ENCODE measurements at places on chromosomes 16 and 17.

DNA sequence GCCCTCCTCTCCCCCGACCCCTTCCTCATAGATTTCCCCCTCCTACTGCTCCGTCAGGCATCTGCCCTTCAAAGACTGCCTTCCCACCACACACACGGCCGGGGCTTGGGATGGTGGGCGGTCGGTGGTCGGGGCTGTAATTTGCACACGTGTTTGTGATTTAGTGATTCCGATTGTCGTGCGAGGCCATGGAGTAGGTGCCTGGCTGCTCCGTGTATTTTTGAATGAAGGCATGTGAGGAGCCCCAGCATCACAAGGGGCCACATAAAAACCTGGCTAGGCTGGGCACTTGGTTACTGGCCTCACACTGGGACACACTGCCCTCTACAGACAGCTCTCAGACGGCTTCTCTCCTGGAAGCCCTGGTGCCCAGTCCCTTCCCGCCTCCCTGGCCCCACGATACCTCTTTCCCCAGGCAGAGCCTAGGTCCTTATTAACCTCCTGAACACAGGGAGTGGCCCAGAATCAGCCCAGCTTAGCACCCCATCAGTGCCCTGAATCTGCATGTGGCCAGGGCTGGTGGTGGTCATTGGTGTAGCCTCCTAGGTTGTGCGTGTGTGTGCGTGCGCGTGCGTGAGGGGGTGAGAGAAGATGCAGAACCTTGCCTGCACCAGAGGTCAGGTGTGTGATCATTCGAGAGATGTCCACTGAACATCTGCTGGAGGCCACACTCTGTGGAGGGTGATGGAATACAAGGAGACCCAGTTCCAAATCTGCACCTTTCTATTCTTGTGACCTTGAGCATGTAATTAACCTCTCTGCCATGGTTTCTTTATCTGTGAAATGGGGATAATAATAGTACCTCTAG is 1.3 kb upstream of the SOCS1 start:
- peak; percentile 83 for DNase-seq

DNA sequence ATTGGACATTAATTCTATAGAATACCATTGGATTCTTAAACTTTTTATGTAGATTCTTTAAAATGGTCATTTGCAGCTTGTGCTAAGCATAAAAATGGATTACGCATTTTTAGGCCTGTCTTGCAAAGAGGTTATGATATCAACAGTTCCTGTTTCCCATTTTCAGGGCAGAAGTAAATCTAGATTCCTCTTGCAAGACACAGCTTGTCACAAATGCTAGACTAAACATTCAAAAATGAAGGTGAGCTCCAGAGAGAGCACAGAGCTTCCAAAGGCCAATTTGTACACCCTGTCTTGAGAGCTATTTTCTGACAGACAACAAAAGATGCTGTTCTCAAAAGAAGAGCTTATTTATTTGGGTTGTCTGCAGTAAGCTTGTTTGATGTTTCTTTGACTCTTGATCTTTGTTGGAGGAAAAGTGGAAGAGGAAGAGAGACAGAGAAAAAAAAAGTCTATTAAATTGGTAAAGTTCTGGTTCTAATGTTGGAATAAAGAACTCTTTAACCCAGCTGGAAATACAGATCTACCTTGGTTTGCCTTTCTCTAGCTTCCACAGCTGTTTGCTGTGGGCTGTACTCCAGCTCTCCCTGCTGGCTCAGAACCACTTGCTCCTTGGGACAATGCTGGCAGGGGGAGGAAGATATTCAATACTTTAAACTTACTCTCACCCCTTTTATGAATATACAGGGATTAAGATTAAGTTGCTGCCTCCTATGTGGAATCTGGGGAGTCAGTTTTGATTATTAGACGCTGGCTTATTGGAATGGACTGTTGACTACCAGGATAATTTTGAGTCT is 651.8 kb downstream of the CDH11 start:
- no peak for DNase-seq

- no peak for DNase-seq
These were observed 63.9 kb downstream of the RTN4RL1 start for GRCh38 chr17:1961189-1961588.

GRCh38 chr17:29146369-29146972 is 33.7 kb downstream of the MYO18A start:
- DNase-seq, result no peak

- no peak for DNase-seq
These were observed 19.9 kb downstream of the GJD3 start for GRCh38 chr17:40344421-40345160.

- DNase-seq, result no peak
These were observed 31.8 kb downstream of the PRMT7 start for GRCh38 chr16:68342620-68343019.

DNA sequence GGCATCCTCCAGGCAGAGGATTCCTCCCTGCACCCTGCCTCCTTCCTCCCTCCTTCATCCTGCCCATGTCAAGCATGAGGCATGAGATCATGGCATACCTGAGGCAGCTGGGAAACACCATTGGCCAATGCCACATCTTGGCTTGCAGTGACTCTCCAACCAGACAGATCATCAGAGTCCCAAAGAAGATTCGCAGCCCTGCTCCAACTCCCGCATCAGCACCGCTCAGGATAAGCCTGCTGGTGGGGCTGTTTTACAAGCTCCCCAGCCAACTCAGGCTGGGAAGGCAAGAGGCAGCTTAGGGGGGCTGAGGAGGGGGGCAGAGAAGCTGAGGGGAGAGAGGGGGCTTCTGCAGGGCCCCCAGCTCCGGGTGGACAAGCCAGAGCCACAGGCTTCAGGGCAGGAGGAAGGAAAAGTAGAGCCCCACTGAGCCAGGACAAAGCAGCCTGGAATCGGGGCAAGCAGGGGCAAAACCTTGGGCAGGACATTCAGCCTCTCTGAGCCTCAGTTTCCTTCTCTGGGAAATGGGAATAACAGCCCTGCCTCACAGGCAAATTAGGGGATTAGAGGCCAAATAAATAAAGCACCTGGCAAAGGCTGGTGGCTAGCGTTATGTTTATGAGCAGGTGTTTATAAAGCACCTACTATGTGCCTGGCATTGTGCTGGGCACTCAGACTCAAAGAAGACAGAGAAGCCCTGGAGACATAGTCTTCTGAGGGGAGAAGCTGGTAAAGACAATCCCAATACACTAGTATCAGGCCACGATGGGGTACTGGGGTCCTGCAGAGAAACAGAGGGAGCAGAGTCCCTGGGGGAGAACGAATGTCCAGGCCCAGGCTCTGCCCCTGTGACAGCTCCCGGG is 88.1 kb downstream of the GOSR1 start:
- no peak for DNase-seq

DNA sequence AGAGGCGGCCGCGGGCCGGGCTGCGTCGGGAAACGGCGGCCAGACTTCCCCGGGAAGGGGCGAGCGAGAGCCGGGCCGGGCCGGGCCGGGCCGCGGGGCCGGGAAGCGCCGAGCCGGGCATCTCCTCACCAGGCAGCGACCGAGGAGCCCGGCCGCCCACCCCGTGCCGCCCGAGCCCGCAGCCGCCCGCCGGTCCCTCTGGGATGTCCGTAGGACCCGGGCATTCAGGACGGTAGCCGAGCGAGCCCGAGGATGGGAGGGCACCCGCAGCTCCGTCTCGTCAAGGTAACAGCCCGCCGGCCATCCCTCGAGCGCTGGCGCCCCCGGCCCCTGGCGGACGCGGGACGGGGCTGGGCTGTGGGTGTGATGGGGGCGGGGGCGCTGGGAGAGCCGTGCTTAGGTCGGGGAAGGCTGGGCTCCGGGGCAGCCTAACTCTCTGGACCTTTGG is at the start of gene CRHR1:
TSS of gene CRHR1 (plus strand) at position 28 of the 448 bp plus-strand sequence. CDS start at position 253, 225 bp downstream.
- DNase-seq, result no peak

GRCh38 chr17:39174920-39175694 is 9.1 kb upstream of the ARL5C start:
- peak; percentile 83 for DNase-seq

DNA sequence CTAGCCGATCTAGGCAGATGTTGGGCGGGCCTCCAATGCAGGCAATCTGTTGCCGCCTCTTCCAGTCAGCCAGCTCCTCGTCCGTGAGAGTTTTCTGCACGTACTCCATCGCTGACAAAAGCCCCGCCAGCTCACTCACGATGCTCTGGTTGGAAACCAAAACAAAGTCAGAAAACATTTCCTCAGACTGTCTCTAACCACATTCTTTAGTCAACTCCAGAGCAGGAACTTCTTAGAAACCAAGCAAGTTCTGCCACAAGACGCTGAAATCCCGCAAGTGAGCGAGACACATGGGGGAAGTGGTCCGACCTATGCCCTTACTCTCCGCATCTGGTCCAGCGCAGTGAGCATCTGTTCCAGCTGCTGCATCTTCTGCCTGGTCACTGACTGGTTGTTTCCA is 49.1 kb downstream of the STAT5A start:
- peak; percentile 82 for DNase-seq

- no peak for DNase-seq
These were observed 10.3 kb downstream of the KNOP1 start for GRCh38 chr16:19707569-19708295.

- no peak for DNase-seq
These were observed 75.9 kb downstream of the IRX6 start for GRCh38 chr16:55399911-55400310.

DNA sequence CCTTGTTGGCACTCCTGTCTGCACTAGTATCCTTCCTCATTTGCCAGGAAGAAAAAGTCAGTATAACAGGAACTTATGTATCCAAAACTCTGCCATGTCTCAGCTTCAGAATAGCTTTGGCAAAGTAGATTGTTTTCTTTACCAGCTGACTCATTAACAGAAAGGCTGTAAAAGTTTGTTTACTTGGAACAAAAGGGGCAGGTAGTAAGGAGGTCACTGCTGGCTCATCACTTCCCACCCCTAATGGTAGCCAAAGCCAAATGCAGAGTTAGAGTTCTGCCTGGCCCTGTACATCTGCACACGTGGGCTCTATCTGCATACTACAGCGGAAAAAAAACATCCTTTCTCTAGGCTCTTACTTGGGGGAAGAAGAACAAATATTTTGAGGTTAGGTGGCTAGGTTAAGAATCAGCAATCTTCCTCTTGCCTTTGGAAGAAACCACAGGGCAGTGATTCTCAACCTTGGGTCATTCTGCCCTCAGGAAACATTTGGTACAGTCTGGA is 90.9 kb upstream of the BCAR1 start:
- DNase-seq, result no peak

GRCh38 chr16:84054916-84055315 is 12.3 kb upstream of the SLC38A8 start:
- no peak for DNase-seq

- no peak for DNase-seq
These were observed 103.7 kb downstream of the XYLT1 start for GRCh38 chr16:17367036-17367435.

GRCh38 chr17:64718058-64718457 is 56.0 kb upstream of the SMURF2 start:
- no peak for DNase-seq

GRCh38 chr16:47069313-47069712 is 74.4 kb downstream of the NETO2 start:
- no peak for DNase-seq

DNA sequence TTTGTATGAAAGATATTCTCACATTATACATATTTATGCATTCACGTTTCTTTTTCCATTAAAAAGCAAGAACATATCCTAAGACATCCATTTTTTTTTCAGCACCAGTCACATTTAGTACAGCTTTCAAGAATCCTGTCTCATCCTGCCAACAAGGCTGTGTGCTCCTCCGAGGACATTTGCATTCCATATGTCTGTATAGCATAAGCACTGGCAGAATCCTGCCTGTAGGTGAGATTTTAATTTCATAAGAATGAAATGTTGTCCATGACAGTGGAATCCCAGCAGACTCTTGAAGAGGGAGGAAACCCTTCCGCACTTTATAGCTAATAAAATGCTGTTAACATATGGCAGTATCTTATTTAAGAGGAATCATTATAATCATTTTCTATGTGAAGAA is 2.9 kb upstream of the PMP22 start:
- DNase-seq, result no peak

- DNase-seq, result no peak
These were observed 416 bp downstream of the KIFC3 start for GRCh38 chr16:57801809-57802340.

GRCh38 chr17:2867441-2868424 is 71.5 kb downstream of the RAP1GAP2 start:
- DNase-seq, result no peak

GRCh38 chr16:87048038-87048729 is 269.0 kb downstream of the C16orf95 start:
- DNase-seq, result no peak

- DNase-seq, result peak; percentile 80
These were observed 755 bp downstream of the PIEZO1 start for GRCh38 chr16:88784074-88784855.

- no peak for DNase-seq
These were observed 33.5 kb upstream of the DNAH9 start for GRCh38 chr17:11564589-11565380.

- DNase-seq, result no peak
These were observed 1.7 kb downstream of the USP43 start for GRCh38 chr17:9647014-9647413.

- DNase-seq, result no peak
These were observed 406.3 kb upstream of the RBFOX1 start for GRCh38 chr16:6926341-6926740.

DNA sequence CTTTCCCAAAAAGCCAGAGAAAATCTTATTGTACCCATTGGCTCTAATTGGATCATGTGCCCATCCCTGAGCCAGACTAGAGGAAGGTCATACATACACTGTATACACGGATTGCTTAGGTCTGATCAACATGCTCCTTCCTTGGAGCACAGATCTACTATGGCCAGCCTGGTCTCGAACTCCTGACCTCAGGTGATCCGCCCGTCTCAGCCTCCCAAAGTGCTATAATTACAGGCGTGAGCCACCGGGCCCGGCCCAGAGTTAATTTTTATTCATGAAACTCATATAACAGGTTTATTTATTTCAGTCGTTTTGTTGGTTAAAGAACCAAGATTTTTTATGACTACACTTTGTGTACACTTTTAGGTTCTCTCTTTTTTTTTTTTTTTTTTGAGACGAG is 1.2 kb upstream of the TAOK1 start:
- no peak for DNase-seq

GRCh38 chr16:89308391-89309333 is 91.2 kb downstream of the ZNF778 start:
- no peak for DNase-seq

- DNase-seq, result no peak
These were observed 11.4 kb upstream of the MRPS23 start for GRCh38 chr17:57861000-57861789.
